Muscle of leg (tissue), 16 donors: ENCODE measurements at places on chromosomes 7 and 10. TPM values are rescaled to one million over a fixed set of nuclear protein-coding genes. Genes with fewer than 3 reads are reported as not detected.
A peak's percentile ranks its signal among the peaks of the same experiment; 100 is the strongest.

Gene PRSS2
- total RNA-seq, result 0.09 TPM

Gene KIF20B
- 8.6 TPM for total RNA-seq

Gene GBX1
- total RNA-seq, result 0.44 TPM

Gene STK17A
- total RNA-seq, result 16.3 TPM

Gene WASHC2C
- total RNA-seq, result 21.1 TPM

Gene TRIL
- 16.9 TPM for total RNA-seq

Gene ADGRA1
- total RNA-seq, result 0.80 TPM

Gene ACSL5
- 1.7 TPM for total RNA-seq

Gene BMS1
- total RNA-seq, result 14.3 TPM

Gene AKR1C3
- total RNA-seq, result 0.75 TPM

Gene VPS37D
- 4.5 TPM for total RNA-seq

Gene TMEM236
- total RNA-seq, result 0.40 TPM

Gene ANKRD30A
- not detected for total RNA-seq

Gene AOC1
- 0.04 TPM for total RNA-seq

Gene CDK6
- total RNA-seq, result 77.0 TPM

Gene FANK1
- total RNA-seq, result 0.80 TPM

Gene INTS15
- 11.6 TPM for total RNA-seq

Gene LIPM
- total RNA-seq, result not detected

Gene SORBS1
- 50.4 TPM for total RNA-seq

Gene TRIM73
- 1.6 TPM for total RNA-seq

Gene MINDY4
- 6.6 TPM for total RNA-seq

Gene BICC1
- total RNA-seq, result 23.8 TPM

Gene SLC18A2
- total RNA-seq, result 0.35 TPM

DNA sequence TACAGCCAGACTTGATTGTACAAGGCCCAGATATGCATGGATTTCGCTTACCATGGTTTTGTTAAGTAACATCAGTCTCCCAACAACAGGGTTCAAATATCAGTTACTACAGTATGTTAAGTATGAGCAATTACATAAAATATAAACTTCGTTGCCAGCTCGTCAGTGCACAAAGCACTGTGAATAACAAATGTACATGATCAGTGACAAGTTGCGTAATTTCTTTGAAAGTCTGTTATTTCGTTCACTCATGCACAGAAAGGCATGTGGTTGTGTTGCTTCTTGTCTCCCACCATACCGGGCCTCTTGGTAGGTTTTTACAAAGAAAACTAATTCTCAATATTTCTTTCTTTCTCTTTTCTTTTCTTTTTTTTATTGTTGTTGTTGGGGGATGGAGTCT is 12.5 kb upstream of the ZNF487 start:
- no peak for DNase-seq

DNA sequence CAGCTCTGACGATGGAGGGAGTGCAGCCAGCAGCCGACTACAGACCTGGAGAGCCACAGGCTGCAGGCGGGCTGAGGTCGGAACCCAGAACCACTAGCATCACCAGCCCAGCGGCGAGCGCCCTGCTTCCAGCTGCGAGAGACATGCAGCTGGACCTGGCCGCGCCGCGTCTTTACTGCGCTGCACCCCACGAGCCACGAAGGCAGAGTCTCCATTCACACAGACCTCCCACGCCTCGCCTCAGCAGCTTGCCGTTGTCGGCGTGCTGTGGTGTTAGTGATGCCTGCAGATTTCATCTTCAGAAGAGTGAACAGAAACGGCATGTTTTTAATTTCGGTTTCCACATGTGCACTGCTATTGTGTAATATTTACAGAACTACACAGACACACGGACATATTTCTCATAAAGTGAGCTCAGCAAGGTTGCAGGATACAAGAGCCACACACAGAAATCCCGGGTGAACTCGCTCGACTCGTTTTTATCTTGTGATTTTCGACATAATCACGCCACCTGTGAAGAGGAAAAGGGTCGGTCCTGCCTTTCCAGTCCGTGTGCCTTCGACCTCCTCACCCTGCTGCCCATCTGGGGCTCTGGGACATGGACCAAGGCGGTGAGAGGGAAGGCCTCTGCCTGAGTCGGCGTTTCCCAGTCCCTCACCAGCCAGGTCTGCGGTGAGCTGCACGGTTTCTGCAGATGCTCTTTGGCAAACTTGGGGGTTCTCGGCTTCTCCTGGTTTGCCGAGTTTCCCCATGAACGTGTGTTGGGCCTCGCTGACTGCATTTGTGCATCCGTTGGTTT is 252.2 kb downstream of the ELFN1 start:
- DNase-seq, result peak; percentile 54

DNA sequence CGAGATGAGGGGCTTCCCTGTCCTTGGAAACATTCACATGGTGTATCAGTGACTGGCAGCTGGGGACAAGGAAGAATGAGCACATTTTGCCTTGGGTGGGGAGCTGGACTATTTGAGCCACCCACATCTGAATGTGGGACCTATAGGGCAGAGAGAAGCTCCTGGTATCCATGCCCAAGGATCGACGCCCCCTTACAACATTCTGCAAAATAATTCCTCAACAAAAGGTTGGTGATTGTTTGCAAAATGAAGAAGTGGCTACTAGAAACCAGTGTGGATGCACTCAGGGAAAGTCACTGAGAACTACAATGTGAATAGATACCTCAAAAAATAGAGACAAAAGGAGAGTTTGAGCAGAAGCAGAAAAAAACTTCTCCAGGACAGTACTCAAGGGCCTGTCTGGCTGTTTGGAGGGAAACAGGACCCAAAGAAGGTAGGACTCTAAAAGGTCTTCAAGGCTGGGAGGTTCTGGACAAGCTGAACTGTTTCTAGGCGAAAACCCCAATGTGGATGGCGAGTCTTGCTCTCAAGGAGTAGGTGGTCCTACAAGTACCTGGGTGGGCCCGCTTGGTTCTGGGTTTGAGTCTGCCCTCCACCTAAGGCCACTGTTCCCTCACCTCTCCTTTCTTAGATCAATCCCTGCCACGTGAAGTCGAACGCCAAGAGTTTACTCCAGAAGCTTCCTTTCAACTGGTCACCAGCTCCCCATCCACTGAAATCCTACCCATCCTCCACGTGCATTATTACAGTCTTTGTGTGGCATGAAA is 125.0 kb upstream of the ZNF746 start:
- DNase-seq, result no peak

GRCh38 chr10:130481936-130482335 is 345.7 kb downstream of the GLRX3 start:
- peak; percentile 54 for DNase-seq

- DNase-seq, result no peak
These were observed 265.4 kb downstream of the KCND2 start for GRCh38 chr7:120538335-120538734.

- peak; percentile 80 for DNase-seq
These were observed 623.6 kb upstream of the FZD8 start for GRCh38 chr10:36265741-36266140.

GRCh38 chr10:20256969-20257368 is 440.7 kb downstream of the PLXDC2 start:
- DNase-seq, result no peak

DNA sequence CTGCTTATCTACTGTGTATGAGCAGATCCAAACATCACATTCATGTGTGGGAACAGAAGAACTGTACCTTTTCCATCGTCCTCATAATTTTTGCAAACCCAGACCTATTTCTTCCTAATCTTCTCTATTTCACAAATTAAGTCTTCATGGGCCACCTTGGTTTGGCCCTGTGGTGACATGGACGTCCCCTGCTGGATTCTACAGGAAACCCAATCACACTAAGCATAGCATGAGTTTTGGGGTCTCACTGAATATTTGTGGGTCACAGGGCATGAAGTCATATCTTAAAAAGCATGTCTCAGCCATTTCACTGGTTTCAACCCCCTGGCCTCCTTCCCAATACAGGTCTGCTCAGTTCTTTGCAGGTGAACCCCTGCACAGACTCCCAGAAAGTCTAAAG is 35.8 kb upstream of the CDCA7L start:
- no peak for DNase-seq

GRCh38 chr10:124164264-124164663 is 70.9 kb upstream of the CHST15 start:
- DNase-seq, result no peak

DNA sequence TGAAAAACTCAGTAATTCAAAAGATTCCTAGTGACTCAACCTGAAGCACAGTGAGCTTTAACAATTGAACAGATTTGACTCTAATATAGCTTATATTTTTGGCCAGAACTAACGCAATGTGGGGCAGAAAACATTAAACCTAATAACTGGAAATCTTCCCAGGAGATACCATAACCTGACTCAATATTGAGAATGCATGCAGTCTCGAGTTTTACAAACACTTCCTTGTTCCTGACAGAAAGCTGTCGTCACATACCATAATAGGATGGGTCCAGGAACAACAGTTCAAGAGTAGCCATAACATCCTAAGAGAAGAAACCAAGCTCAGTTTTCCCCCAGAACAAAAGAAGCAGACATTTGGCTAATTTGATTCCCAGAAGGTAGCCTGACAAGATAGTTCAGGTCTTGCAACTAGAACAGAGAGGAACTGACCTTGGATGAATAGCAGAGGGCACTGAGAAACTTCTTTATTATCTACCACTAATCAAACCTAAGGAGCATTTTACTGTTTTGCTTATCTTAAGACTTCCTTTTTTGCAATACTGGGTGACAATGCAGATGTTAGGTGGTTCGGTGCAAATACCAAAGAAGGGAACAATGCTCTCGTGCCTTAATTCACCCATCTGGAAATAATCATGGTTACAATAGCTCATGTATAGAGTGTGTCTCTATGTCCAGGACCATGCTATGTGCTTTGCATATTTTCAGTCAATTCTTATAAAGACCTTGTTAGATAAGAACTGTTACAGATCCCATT is 38.6 kb upstream of the ACSL5 start:
- DNase-seq, result no peak

GRCh38 chr10:68330852-68331454 is 911 bp upstream of the HNRNPH3 start:
- DNase-seq, result peak; percentile 77

GRCh38 chr7:150396426-150396825 is 17.3 kb downstream of the ZNF775 start:
- DNase-seq, result no peak

GRCh38 chr7:75850235-75850634 is 28.6 kb upstream of the RHBDD2 start:
- DNase-seq, result peak; percentile 34

DNA sequence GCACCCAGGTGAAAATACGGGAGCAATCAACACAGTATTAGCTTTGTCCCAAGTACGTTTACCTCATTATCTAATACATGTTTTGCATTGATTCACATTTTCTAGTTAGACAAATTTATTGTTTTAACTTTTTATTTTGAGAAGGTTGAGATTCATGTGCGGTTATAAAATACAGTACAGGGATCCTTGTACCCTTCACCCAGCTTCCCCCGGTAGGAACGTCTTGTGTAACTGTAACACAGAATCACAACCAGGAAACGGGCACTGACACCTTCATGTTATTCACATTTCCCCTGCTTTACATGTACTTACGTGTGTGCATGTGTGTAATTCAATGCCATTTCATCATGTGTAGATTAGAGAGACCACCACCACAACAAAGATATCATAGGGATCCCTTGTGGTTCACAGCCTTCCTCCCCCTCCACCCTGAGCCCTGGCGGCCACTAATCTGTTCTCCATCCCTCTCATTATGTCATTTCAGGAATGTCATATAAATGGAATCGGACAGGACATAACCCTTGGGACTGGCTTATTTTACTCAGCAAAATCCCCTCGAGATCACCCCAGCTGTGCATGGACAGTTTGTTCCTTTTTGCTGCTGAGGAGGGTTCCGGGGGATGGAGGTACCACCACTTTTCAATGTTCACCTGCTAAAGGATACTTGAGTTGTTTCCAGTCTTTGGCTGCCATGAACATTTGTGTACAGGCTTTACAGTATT is 46.5 kb upstream of the C10orf71 start:
- no peak for DNase-seq

- no peak for DNase-seq
These were observed 23.2 kb downstream of the SLK start for GRCh38 chr10:103990121-103990520.

GRCh38 chr10:19970256-19970655 is 154.0 kb downstream of the PLXDC2 start:
- no peak for DNase-seq

DNA sequence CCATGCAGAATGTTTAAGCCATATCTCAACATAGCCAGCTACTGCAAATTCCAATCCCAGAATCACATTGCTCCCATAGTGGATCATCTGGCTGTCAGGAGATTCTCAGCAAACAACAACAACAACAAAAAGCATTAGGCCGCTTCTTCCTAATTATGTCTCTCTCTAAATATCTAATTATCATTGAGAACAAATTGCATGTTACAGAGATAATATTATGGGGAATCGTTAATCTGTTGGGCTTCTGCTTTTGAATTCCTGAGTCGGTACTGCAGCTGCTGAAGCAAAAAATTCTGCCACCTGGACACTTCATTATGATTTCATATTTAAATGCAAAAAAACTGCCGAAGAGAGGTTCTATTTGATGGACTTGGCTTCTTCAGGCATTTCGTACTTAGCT is 388.7 kb downstream of the GFRA1 start:
- DNase-seq, result no peak

GRCh38 chr10:121284936-121285335 is 313.3 kb downstream of the FGFR2 start:
- DNase-seq, result peak; percentile 16

- DNase-seq, result peak; percentile 92
These were observed 739 bp downstream of the MYPN start for GRCh38 chr10:68110027-68110426.

GRCh38 chr7:123660514-123661354 is 5.1 kb downstream of the LMOD2 start:
- DNase-seq, result no peak

DNA sequence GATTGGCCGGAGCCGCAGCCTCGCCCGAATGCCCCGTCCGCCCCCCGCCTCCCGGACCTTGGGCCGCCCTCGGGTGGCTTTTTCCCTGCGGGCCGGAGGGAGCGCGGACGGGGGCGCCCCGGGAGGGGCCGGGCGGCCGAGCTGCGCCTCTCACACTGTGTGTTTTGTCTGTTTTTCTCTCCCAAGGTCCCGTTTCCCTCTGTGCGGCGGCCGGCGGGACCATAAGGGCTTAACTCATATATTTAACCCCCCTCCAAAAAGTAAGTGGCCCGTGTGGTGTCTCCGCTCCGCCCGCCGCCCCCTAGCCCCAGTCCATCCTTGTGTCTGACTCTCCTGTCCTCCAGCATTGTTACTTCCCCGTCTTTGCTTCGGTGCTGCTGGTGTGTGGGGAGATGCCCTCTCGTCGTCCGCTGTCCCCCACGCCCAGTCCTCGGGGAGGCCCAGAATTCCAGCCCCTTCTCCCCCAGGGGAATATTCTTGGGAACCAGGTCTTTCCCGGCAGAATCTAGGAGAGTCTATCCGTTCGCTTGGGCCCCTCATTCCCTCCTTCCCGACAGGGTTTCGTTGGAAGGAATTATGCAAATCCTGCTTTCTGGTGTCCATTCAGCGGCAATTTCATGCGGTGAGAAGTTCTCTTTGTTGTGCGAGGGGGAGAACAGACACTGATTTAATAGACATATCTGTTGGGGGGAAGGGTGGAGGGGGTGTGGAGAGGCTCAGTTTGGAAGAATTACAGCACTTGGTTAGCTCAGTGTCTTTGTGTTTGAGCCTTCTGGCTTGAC is 1.3 kb downstream of the LCOR start:
- DNase-seq, result peak; percentile 52

- DNase-seq, result no peak
These were observed 120.3 kb upstream of the DIP2C start for GRCh38 chr10:809671-810350.

- no peak for DNase-seq
These were observed 1127.0 kb downstream of the DNAJB9 start for GRCh38 chr7:109696723-109697122.
